Panc1 (cell line): ENCODE measurements at places on chromosomes 5 and 9.

- DNase-seq, result no peak
Observed at GRCh38 chr9:136499071-136499934, 16.5 kb upstream of the SEC16A start.

DNA sequence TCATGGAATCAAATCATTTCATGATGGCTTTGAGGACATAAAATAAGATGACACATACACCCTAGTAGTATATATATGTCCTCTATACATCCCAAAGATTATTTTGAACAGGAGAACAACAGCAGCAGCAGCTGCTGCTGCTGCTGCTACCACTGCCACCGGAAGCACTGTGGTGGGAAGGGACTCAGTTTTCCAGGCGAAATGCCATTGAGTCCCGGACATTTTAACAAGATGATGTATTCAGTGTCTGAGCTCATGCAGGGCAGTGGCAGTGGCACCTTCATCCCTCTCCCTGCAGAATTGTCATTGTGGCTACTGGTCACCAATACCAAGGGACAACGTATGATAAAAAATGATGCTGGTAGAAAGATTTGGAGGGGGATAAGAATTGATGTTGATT, 151.3 kb downstream of the CHSY3 start:
- DNase-seq, result no peak

GRCh38 chr9:115957585-115957984, 196.0 kb upstream of the PAPPA start:
- DNase-seq, result no peak

- no peak for DNase-seq
Observed at GRCh38 chr5:56449071-56449640, 216.0 kb upstream of the ANKRD55 start.

GRCh38 chr5:54844905-54845566, 140.4 kb downstream of the ESM1 start:
- DNase-seq, result peak; percentile 8

- DNase-seq, result no peak
Observed at GRCh38 chr9:105052346-105052745, 124.4 kb upstream of the ABCA1 start.

- DNase-seq, result no peak
Observed at GRCh38 chr5:84292788-84293653, 91.7 kb downstream of the EDIL3 start.

GRCh38 chr5:36298552-36298951, 3.1 kb downstream of the RANBP3L start:
- no peak for DNase-seq

- DNase-seq, result no peak
Observed at GRCh38 chr5:145025775-145026174, 809.4 kb downstream of the PRELID2 start.

DNA sequence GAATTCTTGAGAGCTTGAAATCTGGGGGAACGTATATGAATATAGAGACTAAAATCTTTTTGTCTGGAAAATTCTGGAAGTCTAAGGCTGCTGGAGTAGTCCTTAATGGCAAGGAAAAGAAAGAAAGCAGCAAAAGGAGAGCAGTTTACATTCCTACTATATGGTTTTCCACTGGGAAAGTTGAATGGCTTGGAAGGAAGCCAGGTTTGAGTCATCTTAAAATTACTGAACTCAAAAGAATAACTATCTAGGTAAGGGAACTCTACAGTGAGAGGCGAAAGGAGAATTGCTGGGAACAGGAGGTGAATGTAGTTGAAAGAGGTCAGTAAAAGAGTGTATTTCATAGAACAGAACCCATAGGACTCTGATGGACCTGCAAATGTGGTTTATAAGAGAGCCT, 258.1 kb upstream of the EDIL3 start:
- DNase-seq, result no peak

DNA sequence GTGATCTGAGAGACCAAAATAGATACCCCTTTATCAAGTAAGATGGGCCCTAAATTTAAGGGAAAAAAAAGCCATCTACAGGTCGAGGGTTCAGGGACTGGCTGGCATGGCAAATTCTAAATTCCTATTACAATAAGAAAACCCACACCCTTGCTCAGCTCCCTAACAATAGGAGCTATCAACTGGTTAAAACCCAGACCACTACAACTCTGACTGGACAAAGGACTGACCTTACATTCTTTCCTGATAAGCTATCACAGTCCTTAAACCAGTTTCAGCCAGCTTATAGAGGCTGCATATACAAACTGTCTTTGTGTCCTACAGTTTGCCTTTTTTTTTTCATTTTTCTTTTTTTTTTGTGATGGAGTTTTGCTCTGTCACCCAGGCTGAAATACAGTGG, 803.6 kb downstream of the NR2F1-AS1 start:
- DNase-seq, result no peak

DNA sequence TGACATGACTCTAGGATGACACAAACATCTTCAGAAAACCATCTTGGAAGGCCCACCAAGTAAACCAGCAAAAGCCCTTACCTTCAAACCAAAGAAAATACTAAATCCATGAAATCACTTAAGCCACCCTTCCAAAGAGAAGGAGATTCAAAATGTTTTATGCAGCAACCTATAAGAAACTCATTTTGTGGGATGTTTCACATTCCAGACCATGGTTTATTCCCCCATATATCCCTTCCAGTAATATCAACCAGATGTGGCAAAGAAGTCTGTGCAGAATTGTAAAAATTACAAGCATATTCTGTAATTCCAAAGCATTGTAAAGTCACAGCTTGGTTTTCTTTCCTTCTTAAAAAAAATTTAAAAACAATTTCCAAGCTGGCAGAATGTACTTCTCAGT, 117.4 kb downstream of the SLIT3 start:
- DNase-seq, result no peak

GRCh38 chr9:94153905-94154304, 69.6 kb downstream of the PTPDC1 start:
- no peak for DNase-seq

- DNase-seq, result no peak
Observed at GRCh38 chr5:178564397-178564796, 25.8 kb downstream of the COL23A1 start.

DNA sequence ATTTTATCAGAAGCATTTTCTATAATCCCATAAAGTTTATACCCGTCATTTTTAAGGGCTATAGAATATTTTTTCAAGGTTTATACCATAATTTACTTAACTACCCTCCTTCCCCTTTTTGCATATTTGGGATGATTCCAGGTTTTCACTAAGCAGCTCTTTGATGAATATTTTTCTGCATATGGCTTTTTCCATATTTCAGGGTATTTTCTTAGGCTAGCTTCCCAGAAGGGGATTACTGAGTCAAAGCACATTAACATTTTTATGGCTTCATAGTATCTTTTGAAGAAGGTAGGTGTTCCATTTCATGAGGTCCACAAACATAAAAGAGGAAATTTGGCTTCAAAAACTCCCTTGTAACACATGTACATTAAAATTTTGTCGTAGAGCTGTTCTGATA, 14.6 kb upstream of the COL15A1 start:
- no peak for DNase-seq

GRCh38 chr5:157350939-157351801, 85.2 kb downstream of the CYFIP2 start:
- DNase-seq, result no peak

GRCh38 chr5:32201122-32201753, 27.1 kb upstream of the GOLPH3 start:
- no peak for DNase-seq

DNA sequence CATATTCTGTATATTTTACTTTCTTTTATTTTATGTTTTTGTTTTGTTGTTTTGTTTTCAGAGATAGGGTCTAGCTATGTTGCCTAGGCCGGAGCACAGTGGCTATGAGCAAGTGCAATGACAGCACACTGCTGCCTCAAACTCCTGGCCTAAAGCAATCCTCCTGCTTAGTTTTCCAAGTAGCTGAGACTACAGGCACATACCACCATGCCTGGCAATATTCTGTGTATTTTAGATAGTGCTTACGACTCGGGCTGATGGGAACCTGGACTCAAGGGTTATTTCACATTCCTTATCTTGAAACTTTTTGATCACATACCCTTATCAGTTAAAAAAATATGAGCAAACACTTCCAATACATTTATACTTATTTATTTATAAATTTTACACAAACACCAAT, 119.0 kb upstream of the STARD4 start:
- DNase-seq, result no peak

DNA sequence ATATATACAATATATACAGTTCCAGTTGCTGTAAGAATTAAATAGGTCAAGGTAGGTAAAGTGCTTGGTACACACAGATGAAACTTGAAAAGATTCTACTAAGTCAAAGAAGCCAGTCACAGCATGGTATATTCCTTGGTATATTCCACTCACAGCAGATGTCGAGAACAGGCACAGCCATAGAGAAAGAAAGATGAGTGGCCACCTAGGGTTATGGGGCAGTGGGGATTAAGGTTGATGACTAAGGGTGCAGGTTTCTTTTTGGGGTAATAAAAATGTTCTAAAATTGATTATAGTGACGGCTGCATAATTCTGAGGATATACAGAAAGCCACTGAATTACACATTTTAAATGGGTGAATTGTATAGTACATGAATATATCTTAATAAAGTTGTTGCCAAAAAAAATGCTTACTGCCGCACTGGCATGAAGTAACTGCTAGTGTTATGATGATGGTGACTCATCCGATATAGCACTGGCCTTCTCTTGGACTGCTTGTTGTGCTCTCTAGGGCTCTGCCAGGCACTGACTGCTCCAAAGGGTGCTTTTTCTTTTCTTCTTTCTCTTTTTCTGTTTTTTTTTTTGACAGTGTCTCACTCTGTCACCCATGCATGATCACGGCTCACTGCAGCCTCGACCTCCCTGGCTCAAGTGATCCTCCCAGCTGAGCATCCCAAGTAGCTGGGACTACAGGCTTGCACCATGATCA, 23.5 kb downstream of the TBC1D2 start:
- DNase-seq, result no peak

GRCh38 chr5:94632024-94632423, 13.6 kb downstream of the SLF1 start:
- no peak for DNase-seq

DNA sequence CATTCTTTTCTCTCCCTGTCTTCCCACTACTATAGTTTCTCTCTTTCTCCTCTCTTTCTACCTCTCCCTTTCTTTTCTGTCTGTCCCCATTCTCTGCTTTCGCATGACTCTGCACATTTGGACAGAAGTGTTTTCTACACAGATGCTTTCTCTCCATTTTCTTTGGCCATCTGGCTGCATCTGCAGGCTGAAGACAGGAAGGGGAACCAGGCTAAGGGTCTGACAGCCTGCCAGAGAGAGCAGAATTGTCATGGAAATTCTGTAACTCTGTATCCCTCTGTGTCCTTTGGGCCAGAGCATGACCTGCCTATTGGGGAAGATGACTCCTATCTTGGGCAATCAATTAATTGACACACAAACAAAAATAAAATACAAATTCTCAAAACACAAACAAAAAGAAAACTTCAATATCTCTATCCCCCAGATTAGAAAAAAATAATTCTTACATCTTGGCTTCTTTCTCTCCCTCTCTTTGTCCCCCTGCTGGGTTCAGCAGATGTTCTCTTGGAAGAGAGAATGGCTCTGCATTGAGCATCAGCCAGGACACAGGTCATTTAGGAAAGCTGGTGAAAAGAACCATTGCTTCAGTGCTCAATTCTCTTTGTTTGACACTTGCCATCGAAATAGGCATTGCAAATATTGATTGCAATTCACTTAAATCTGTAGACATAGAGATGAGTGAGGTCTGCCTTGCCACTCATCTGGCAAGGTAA, 415.9 kb upstream of the KLF4 start:
- DNase-seq, result no peak

- no peak for DNase-seq
Observed at GRCh38 chr9:19488721-19489120, 79.9 kb downstream of the ACER2 start.

GRCh38 chr9:31467075-31467474, 917.4 kb upstream of the ACO1 start:
- no peak for DNase-seq

- no peak for DNase-seq
Observed at GRCh38 chr5:174601946-174602345, 122.4 kb upstream of the MSX2 start.

DNA sequence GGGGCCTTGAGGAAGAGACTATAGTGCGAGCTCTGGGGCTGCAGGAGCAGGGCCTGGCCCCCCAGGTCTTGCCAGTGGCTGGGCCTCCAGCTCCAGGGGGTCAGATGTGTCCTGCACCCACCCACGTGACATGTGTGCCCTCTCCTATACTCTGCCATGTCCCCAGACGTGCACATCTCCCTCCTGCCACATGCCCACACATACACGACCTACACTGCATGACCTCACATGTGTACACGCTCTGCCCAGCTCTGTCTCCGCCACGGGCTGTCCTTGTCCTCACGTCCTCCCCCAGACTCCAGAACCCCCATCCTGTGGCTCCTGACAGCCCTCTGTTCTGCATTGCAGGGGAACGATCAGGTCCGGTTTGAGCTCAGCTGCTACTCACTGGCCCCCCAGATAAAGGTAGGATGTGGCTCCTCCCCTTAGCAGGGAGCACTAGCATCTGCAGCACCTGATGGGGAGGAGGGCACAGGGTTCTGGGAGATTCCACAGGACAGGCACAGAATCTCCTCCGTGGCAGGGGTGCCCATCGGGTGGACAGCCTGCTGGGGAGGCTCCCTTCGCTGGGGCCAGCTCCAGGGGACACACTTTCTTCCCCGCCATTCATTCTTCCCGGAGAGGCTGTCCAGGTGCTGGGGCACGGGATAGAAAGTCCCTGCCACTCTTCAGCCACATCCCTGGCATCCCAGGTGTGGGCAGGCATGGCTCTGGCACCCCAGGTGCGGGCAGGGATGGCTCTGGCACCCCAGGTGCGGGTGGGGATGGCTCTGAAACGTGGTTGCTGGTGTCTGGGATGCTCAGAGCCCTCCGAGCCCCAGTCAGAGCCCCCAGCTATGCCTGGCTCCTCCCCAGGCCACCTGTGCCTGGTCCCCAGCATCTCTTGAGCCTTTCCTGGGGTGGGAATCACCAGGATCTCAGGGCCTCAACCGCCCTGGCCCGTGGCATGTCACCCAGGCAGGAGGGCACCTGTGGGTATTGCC, 19.3 kb downstream of the ASS1 start:
- DNase-seq, result no peak

DNA sequence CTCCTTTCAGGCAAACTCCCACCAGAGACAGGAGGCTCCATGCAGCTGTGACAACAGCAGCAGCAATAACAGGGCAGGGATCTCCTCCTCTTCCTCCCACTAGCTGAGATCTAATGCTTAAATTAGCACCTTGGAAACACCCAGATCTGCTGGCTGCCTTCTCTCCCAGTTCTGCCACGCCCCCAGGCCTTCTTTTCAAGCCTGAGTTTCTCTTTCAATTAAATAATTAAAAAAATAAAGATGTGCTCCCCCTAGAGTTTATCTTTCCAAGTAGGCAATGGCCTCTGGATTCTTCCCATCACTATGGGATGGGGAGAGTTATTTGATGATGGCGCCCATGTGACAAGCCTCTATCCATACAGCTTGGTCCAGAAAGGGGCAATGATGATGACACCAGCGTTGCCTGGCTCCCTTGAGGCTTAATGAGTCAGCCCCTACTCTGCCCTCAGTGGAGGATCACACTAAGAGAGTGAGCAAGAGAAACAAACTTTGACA, 3.8 kb downstream of the FAM219A start:
- DNase-seq, result no peak

DNA sequence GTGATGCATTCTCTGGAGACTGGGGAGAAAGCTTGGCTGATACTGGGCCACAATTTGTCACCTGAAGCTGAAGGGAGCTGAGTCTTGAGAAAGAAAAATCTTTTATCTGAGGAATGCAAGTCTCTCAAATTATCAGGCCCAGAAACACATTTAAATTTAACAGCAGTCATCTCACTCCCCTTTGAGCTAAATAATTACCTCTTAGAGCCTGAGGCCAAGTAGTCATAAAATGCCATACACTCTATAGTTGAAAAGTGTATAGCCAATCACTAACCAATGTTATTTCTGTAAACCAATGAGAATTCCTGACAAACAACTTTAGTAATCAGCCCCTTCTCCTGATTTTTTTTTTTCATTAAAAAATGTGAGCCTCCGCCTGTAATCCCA, 32.7 kb upstream of the DAPK1 start:
- no peak for DNase-seq
